ENCODE measurements at places on chromosomes 7 and 10. TPM values are rescaled to one million over a fixed set of nuclear protein-coding genes. Genes with fewer than 3 reads are reported as not detected.
A peak's percentile ranks its signal among the peaks of the same experiment; 100 is the strongest.

DNA sequence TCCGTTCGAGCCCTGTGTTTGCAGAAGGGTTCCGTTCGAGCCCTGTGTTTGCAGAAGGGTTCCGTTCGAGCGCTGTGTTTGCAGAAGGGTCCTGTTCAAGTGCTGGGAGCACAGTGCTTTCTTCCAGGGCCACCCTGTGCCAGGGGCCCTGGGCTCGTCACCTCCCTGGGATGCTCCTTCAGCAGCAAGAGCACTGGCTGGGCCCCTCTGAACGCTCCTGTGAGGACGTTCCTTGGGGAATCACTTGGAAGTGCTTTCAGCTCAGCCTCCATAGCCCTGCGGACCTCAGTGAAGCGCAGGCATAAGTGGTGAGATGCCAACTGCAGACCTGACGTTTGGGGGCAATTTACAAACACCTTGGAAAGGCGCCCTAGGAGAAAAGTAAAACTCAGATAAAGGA lies 103.6 kb downstream of the DYNC2I1 start:
- no peak for DNase-seq

- no peak for DNase-seq
Measured at GRCh38 chr7:77289387-77289786, 89.8 kb upstream of the FGL2 start.

DNA sequence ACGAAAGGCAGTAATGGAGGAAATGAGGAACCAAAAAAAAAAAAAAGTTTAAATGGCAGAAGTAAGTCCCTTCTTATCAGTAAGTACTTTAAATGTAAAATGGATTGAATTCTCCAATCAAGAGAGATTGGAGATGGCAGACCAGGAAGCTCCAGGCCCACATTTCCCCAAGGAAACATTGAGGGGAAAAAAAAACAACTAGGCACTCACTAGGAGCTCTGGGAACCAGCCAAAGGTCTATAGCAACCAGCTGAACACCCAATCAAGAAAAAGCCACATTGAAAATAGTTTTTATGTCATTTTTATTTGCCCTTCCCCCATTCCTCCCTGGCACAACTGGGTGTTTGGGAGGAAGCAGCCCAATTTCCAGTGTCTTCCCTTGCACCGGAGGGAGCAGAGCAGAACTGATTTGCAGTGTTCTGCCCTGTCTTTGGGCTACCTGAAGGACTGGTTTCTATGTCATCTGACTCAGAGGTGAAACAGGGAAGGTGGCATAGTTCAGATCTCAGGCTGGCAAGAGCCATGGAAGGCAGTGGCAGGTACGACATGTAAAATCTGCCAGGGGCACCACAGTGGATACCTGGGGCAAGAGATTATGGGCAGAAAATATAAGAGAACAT lies 121.9 kb downstream of the SMURF1 start:
- DNase-seq = peak; percentile 15

DNA sequence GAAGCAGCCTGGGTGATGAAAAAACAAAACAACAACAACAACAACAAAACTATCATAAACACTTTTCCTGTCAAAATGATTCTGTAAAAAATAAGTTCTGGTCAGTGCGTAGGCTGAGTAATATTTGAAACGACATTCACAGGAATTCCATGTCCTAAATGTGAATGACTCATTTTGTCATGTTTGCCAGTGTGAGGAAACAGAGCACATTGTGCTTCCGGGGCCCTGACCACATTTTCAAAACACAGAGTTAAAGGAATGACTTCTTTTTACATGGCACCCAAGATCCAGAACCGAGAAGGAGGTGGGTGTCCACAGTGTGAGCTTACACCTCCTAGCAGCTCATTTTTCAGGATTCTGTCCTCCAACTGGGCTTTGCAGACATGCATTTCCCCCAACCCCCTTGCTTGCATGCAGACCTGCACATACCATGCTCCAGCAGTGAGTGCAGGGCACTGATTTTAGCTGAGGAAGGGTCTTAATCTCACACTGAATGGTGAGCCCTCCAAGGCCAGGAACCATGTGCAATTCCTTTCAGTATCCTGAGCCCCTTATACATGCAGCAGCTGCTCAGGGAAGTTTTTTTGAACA lies 3.0 kb downstream of the CLRN3 start:
- DNase-seq = no peak

The WAC gene
- 36.5 TPM for total RNA-seq

The HOGA1 gene
- 66.2 TPM for total RNA-seq

The PSD gene
- 7.0 TPM for total RNA-seq

Data from left lobe of liver (tissue), 2 donors.